Muscle of leg (tissue), 16 donors: ENCODE measurements at places on chromosomes 12 and 14. TPM values are rescaled to one million over a fixed set of nuclear protein-coding genes. Genes with fewer than 3 reads are reported as not detected.

DNA sequence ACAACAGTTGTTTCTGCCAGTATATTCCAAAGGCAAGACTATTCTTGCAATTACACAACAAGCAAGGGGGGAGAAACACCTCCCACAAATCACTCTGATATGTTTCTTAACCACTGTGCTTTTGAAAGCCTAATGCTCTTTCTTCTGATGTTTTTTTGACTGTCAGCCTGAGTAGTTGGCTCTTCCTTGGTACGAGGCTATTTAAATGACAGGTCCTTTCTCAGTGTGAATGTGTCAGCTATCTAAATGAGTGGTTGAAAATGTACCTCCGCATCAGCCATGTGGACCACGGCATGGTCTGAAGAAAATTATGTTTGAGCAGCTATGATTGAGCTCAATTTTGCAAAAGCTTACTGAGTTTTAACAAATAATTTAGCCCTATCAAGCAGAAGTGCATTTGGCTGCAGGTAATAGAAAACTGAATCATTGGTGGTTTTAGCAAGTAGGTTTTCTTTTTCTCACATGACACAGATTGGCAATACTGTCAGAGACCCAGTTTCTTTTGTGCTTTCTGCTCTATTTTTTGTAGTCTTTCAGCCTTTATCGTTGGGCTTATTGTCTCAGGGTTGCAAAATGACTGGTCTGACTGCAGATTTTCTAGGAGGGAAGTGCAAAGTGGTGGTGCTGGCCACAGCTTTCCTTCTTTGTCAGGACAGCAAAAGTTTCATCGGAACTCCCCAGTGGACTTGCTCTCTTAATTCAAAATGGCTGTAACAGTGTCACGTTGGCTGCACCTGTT, 162.8 kb downstream of the RGS6 start:
- no peak for DNase-seq
- H3K27me3 ChIP-seq: no peaks in the 10 kb centered on the region
- peaks cover 4% of the 10 kb centered on the region for H3K4me1 ChIP-seq
- H3K36me3 ChIP-seq: no peaks in the 10 kb centered on the region

DNA sequence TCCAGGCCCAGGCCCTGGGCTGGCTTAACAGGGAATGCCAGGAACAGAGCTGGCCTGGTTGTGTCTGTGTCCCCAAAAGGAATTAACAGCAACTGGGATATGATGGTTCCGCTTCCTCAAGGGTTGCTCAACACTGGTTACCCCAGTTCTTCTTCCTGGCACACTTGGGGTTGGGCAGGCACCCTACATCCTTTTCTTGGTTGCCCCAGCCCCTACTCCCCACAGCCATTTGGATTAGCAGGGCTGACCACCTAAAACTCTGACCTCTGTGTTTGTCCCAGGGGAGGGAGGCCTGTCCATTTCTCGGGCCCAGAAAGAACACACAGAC, 30.8 kb downstream of the NCKAP5L start:
- no peak overlapping the region for H3K4me3 ChIP-seq
- H3K36me3 ChIP-seq: peaks cover 92% of the 10 kb centered on the region
- no peak for DNase-seq
- no peaks in the 10 kb centered on the region for H3K27me3 ChIP-seq

DNA sequence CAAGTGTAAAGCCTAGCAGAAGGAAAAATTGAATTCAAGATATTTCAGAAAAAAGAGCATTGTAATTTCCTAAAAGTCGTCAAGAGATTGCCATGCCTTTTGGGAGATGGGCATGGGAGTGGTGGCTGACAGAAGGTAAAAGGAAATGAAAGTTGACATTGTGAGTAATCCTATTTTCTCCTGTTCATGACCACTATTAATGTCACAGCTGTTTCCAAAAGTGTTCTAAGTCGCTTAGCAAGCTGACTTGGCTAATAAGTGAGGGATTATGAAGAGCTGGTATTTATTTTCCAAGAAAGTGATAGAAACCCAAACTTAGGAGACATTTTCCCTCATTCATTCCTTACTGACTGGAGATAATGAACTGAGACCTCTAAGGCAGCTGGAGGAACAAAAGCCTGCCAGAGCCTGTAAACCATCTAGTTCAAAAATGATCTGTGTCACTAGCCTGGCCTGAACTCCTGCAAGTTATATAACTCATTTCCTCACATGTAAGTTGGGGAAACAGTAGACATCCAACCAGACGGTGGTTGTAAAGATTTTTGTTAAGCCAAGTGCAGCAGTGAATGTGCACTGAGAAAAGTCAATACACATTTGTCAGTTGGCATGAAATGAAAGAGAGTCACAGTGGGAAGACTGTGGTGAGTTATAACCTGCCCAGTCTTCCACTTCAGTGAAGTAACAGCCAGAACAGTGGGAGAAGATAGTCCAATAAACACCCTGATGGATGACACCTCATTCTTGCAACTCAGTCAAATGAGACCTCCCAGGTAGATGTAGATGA, 75.8 kb downstream of the DIO2 start:
- H3K4me1 ChIP-seq: no peaks in the 10 kb centered on the region
- H3K36me3 ChIP-seq: no peaks in the 10 kb centered on the region
- no peak overlapping the region for H3K27ac ChIP-seq
- DNase-seq: peak; percentile 8
- H3K4me3 ChIP-seq: no peak overlapping the region

DNA sequence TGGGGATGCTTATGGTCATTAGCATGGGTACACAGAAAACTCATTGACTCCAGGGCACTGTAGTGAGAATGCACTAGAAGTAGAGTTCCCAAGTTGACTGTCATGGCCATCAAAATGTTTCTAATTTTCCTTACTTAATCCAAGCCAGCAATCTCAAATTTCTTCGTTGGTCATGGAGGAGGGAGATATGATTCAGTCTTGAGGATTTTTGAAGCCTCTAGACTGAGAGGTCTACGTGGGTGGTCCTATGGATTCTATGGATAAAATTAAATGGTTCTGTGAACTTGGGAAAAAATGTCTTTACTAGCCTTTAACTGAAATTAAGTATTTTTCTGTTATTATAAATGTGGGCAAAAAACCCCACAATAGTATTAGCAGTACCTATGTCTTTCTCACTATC, 508.5 kb downstream of the FUT8 start:
- H3K4me1 ChIP-seq: no peaks in the 10 kb centered on the region
- no peaks in the 10 kb centered on the region for H3K36me3 ChIP-seq
- H3K27me3 ChIP-seq: no peaks in the 10 kb centered on the region

GRCh38 chr12:132492522-132492921, 2.6 kb downstream of the FBRSL1 start:
- H3K4me3 ChIP-seq: no peak overlapping the region
- H3K4me1 ChIP-seq: peaks cover 77% of the 10 kb centered on the region
- H3K27ac ChIP-seq: no peak overlapping the region
- no peak for DNase-seq
- H3K36me3 ChIP-seq: peaks cover 13% of the 10 kb centered on the region

DNA sequence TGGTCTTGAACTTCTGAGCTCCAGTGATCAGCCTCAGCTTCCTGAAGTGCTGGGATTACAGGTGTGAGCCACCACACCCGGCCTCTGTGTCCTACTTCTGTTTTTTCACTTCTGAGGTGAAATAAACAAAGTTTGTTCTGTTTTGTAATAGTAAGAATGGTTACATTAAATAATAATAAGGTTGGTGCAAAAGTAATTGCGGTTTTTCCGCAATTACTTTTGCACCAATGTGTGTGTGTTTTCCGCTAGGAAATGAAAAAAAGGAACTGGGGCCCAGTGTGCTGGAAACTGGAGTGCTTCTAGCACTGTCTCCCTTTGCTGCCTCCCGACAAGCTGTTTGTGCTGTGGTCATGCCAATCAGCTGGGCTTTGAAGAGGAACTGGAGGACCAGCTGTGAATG, 140.9 kb downstream of the NTS start:
- H3K27ac ChIP-seq: no peak overlapping the region
- no peak overlapping the region for H3K4me3 ChIP-seq
- no peak for DNase-seq
- no peaks in the 10 kb centered on the region for H3K36me3 ChIP-seq
- H3K27me3 ChIP-seq: no peaks in the 10 kb centered on the region
- no peaks in the 10 kb centered on the region for H3K4me1 ChIP-seq

The LBHD2 gene
- polyA plus RNA-seq: not detected

The B4GALNT3 gene
- polyA plus RNA-seq: 8.8 TPM

GRCh38 chr14:93960108-93960475, 16.3 kb downstream of the ASB2 start:
- peaks cover 74% of the 10 kb centered on the region for H3K4me1 ChIP-seq
- H3K27ac ChIP-seq: no peak overlapping the region
- no peak overlapping the region for H3K4me3 ChIP-seq
- no peak for DNase-seq
- H3K36me3 ChIP-seq: no peaks in the 10 kb centered on the region

GRCh38 chr12:110960795-110961194, 40.4 kb upstream of the MYL2 start:
- H3K4me1 ChIP-seq: peaks cover 3% of the 10 kb centered on the region
- H3K36me3 ChIP-seq: no peaks in the 10 kb centered on the region
- no peak overlapping the region for H3K27ac ChIP-seq
- peaks cover 15% of the 10 kb centered on the region for H3K27me3 ChIP-seq

DNA sequence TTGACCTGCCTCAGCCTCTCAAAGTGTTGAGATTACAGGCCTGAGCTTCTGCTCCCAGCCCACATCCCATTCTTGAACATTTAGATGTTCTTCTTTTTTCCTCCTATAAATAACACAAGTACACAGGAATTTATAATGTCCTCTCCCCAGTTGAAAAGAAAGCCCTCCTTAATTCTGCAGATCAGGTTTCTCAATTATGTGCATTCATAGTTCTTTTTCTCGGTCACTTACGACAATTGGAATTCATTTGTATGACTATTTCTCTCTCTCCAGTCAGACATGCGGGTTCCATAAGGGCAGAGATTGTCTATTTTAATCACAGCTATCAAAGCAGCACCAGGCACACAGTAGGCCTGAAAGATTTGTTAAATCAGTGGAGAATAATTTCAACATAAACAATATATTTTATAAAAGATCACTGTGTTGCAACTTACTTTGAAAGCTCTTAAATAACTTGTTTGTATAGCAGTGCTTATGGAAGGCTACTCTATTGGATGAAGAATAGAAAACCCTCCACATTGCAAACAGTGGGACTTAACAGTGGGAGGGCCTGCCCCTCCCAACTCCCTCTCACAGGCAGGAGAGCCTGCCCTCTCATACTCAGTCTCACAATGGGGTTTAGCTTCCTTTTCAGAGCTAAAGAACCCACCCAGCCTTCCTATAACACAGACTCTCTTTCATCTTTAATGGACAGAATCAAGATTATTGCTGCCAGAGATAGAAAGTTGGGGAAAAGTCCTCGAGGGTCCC, 84.1 kb upstream of the TRAF3 start:
- no peak overlapping the region for H3K4me3 ChIP-seq
- no peaks in the 10 kb centered on the region for H3K4me1 ChIP-seq
- DNase-seq: no peak
- H3K27ac ChIP-seq: no peak overlapping the region

- no peaks in the 10 kb centered on the region for H3K27me3 ChIP-seq
- DNase-seq: no peak
- no peak overlapping the region for H3K27ac ChIP-seq
- no peaks in the 10 kb centered on the region for H3K36me3 ChIP-seq
- no peaks in the 10 kb centered on the region for H3K4me1 ChIP-seq
- no peak overlapping the region for H3K4me3 ChIP-seq
These were observed 32.3 kb upstream of the TBC1D30 start for GRCh38 chr12:64792128-64792527.

GRCh38 chr12:6326316-6327228, 15.3 kb downstream of the TNFRSF1A start:
- no peak overlapping the region for H3K4me3 ChIP-seq
- H3K36me3 ChIP-seq: peaks cover 35% of the 10 kb centered on the region
- peak; percentile 76 for DNase-seq
- H3K27me3 ChIP-seq: no peaks in the 10 kb centered on the region
- H3K4me1 ChIP-seq: peaks cover 53% of the 10 kb centered on the region

GRCh38 chr12:104975587-104976343, 10.4 kb upstream of the NOPCHAP1 start:
- H3K36me3 ChIP-seq: no peaks in the 10 kb centered on the region
- H3K4me1 ChIP-seq: no peaks in the 10 kb centered on the region
- DNase-seq: no peak

The CCDC196 gene
- polyA plus RNA-seq: not detected

The KCNH3 gene
- polyA plus RNA-seq: 2.0 TPM

DNA sequence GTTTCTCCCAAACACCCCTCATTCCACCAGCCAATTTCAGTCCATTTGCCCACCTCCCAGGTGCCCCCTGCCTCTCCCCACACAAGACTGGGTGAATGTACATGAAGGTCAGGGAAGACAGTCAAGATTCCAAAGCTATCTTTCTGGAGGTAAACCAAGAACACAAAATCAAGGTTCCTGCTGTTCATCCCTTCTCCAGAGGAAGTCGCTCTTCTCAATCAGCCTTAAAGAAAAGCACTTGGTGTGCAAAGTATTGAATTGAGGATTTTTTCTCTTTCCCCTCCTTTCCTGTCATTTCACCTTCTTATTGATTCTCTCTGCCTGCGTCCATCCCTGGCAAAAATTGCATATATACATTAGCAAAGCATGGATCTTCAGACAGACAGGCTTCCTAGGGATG, 4.5 kb downstream of the GRIN2B start:
- DNase-seq: no peak
- H3K36me3 ChIP-seq: no peaks in the 10 kb centered on the region
- H3K27ac ChIP-seq: no peak overlapping the region
- no peak overlapping the region for H3K4me3 ChIP-seq
- H3K4me1 ChIP-seq: peaks cover 9% of the 10 kb centered on the region

DNA sequence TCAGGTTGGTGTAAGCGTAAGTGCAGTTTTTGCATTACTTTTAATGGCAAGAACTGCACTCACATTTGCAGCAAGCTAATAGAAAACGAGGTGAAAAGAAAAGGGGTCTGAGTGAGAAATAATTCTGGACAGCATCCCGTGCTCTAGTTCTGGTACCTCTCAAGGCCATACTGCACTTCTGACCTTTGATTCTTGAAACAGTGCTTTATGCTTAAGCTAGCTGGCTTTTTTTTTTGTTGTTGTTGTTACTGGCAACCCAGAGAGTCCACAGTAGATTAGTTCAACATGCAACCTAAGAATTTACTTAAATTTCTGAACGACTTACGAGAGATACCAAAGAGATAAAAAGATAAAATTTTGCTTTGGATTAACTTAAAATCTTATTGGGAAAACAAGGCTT, 75.2 kb upstream of the PRKD1 start:
- H3K36me3 ChIP-seq: no peaks in the 10 kb centered on the region
- no peaks in the 10 kb centered on the region for H3K4me1 ChIP-seq
- no peak overlapping the region for H3K4me3 ChIP-seq
- peak; percentile 49 for DNase-seq

- no peaks in the 10 kb centered on the region for H3K27me3 ChIP-seq
- no peak overlapping the region for H3K4me3 ChIP-seq
- H3K36me3 ChIP-seq: peaks cover 70% of the 10 kb centered on the region
- no peaks in the 10 kb centered on the region for H3K4me1 ChIP-seq
- DNase-seq: peak; percentile 78
These were observed 17.5 kb downstream of the ANAPC5 start for GRCh38 chr12:121334513-121335343.

GRCh38 chr14:69666112-69666511, 54.7 kb downstream of the SUSD6 start:
- H3K27me3 ChIP-seq: no peaks in the 10 kb centered on the region
- peaks cover 22% of the 10 kb centered on the region for H3K4me1 ChIP-seq
- DNase-seq: no peak
- H3K36me3 ChIP-seq: peaks cover 7% of the 10 kb centered on the region
- no peak overlapping the region for H3K4me3 ChIP-seq
- peak overlapping the region; percentile 65 for H3K27ac ChIP-seq

The ZNF664 gene
- polyA plus RNA-seq: 42.8 TPM
